ENCODE measurements at places on chromosomes 6 and 20.

GRCh38 chr20:57117296-57117695, 149.1 kb downstream of the BMP7 start:
- DNase-seq, result no peak

DNA sequence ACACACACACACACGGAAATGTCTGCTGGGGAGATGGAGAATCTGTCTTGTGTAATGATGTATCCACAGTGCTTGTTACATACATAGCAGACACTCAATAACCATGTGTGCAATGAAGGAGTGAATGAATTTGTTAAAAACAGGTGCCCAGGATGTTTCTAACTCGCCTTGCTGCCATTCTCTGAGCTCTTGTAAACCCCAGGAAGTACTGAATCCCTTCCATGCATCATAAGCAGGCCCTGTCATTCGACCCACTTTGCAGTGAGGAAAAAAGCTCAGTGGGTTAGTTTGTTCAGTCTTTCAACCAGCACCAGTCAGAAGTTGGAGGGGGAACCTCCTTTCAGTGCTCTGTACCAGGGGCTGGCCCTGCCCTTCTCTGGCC, 1.4 kb upstream of the KCNK5 start:
- no peak for DNase-seq

- DNase-seq, result peak; percentile 30
These were observed 46.1 kb downstream of the HLA-F start for GRCh38 chr6:29769336-29769735.

DNA sequence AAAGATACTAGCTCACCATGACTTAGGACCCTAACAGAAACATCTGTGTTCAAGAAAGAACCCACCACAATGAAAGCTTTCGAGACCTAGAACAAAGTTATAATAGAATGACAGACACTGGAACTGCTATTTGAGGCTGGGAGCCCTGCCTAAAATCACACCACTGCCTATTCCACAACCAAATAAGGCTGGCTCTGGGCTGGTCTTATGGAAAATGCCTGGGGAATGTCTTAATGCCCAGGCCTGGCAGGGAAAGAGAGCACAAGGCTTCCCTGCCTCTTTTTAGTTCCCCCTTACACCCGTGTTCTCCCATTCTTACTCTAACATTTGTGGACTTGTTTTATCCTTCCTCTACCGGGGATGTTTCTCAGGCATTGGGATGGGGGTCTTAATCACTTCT, 5.6 kb upstream of the METTL24 start:
- DNase-seq, result no peak

- DNase-seq, result no peak
These were observed 73.6 kb downstream of the RSPH3 start for GRCh38 chr6:158926414-158926813.

- no peak for DNase-seq
These were observed 1.6 kb upstream of the CEBPB start for GRCh38 chr20:50188879-50189680.

GRCh38 chr6:11563793-11564192, 26.2 kb downstream of the TMEM170B start:
- no peak for DNase-seq

DNA sequence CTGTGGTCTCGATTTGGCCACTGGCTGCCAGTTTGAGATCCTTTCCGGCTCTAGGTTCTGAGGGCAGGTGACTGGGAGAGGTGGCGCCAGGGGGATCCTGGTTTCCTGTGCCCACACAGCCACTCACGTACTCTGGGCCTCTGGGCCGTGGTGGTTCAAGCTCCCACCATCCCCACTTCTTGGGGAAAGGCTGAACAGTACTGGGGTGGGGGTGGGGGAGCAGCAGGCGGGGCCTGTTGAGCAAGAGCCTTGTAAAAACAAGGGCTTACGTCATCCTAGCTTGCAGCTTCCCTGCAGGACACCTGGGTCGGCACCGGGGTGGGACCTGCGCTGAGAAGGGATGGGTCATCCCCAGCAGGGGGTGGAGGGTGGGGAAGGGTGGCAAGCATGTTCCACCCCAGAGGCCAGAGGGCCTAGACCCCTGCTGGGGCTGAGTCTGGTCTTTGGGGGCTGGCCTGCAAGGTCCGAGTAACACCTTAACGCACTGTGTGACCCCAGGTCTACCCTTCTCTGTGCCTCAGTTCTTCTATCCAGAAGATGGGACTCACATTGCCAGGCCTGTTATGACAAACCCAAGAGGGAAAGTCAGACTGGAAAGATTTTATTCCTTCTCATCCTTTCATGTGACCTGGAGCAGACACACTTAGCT, 3.1 kb upstream of the CEBPB start:
- DNase-seq, result no peak

DNA sequence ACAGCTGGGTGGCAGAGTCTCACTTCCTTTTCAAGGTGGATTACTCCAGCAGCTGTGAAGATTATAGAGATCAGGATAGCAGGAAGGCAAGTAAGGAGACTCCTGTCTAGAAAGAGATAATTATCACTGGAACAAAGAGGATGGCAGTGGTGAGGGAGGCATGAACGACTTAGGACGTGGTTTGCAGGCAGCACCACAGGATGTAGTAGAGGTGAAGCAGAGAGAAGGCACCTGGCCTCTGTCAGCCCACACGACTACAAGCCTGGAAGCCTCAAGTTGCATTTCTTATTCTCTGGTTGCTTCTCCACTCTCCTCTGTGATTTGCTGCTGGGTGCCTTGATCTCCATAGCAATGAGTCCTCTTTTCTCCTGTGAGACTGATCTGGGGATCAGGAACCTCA, 62.7 kb downstream of the TSHZ2 start:
- DNase-seq, result no peak

DNA sequence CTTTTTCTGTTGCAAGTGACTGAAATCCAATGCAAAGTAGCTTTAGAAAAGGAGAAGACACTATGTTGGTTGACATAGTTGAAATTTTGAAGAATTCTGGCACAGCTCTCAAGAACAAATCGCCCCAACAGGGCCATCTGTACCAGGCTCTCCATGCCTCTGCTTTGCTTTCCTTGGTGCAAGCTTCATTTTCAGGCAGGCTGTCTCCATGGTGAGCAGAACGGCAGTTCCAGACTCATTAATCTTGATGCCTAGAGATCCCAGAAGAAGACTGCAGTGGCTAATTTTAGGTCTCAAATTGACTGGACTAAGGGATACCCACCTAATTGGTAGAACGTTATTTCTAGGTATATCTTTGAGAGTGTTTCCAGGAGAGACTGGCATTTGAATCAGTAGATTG, 950.7 kb upstream of the FLRT3 start:
- DNase-seq, result no peak

DNA sequence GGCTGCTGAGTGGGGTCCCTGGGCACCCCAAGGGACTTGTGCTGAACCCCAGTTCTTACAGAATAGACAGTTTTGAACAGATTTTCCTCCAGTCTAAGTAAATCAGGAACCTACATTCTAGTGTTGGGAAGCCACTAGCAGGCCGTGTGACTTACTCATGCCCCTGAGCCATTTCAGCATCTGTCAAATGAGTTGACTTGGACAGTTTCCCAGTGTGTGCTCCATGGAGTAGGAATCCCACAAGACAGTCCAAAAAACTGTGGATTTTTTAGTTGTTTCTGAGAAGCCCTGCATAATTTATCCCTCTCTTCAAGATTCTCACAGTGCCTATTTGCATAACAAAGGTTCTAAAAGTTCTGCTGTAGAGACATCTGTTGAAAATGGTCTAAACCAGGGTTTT, 2.1 kb downstream of the GABRR2 start:
- DNase-seq, result no peak

- no peak for DNase-seq
These were observed 516.6 kb upstream of the JARID2 start for GRCh38 chr6:14729129-14729871.

GRCh38 chr20:32365564-32365963, 7.4 kb downstream of the ASXL1 start:
- DNase-seq, result no peak

- no peak for DNase-seq
These were observed 45.8 kb downstream of the AGPAT4 start for GRCh38 chr6:161228096-161228495.

DNA sequence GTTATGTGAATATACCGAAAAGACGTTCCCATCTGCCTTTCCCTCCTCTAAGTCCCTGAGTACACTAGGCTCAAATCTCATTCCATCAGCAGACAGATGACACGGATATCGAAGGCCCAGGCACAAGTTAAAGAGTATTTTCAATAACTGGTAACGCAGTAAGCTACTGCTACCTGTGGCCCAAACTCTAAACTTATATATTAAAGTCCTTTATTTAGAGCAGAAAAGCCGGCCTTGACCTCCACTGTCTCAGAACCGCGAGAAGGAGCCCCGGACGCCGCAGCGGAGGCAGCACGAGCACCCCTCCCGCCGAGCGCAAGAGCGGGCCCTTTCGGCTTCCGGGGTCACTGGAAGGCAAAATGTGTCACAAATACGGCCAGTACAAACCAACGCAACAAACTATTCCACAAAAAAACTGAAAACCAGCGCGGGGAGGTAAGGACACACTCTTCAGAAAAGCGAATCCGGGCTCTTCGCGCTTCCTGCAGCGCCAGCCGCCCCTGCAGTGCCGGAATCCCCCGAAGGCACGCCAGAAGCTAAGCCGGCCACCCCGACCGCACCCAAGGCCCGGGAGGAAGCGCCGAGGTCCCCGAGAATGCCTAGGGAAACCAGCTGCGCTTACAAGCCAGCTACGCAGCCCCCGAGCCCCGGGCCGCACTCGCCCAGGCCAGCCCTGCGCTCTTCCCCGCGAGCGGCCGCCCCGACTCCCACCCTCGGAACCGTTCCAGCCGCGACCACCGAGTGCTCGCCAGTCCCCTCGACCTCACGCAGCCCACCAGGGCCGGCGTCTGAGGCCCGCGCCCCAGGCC, 681 bp downstream of the DIDO1 start:
- peak; percentile 46 for DNase-seq

GRCh38 chr6:148750838-148751792, 4.3 kb downstream of the UST start:
- no peak for DNase-seq

DNA sequence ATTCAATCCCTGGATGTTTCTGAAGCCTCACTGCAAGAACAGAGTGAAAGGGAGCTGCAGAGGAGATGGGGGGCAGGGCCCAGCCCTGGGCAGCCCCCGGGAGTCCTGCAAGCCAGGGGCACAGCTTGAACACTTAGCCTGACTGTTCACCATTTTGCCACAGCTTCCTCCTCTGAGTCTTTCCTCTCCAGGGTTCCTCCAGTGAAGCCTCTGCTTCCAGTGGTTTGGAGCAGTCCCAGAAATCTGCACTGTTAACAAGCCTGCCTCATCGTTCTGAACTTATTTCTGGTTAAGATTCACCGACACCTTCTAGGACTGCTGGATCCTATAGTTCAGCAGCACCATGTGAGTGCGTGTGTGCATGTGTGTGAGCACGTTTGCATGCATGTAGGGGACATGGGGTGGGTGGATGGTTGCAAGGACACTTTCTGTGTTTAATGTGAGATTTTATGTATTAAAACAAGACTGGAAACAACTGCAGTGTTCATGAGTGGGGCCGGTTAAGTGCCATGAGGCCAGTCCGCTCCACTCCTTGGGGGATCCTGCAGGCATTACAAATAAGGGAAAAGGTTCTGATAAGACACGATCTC, 24.6 kb downstream of the CEBPB start:
- DNase-seq, result no peak

GRCh38 chr20:64104667-64105451, 2.5 kb downstream of the NPBWR2 start:
- DNase-seq, result peak; percentile 1

- no peak for DNase-seq
These were observed 12.8 kb upstream of the PGC start for GRCh38 chr6:41759905-41760579.

DNA sequence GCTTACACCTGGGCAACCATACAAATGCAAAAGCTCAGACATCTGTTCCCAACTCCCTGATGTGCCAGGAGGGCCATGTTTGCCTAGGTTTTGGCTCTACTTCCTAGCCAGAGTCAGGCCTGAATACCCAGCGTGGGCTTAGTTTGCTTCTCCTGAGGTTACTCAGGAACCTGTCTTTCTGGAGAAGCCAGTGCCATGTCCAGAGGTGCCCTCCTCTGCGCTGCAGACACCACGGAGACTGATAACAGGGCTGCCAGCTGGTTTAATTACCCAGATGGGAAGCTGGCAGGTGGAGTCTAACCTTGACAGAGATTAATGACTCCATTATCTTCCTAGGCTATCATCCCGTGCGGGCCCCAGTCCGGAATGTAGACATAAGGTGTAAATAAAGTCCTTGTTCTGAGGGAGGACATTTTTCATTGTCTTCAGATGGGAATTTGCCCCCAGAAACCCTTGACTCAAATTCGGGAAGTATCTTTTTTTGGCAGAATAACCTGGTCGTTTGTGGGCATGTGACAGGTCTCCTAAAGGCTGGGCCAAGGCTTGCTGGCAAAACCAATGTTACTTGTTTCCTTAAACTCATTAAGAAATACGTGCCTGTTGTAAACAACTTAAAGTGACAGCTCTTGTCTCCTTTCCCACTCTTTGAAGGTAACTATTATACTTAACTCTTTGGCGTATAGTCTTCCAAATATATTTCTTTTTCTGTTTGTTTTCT, 29.2 kb upstream of the ZNFX1 start:
- DNase-seq, result no peak

DNA sequence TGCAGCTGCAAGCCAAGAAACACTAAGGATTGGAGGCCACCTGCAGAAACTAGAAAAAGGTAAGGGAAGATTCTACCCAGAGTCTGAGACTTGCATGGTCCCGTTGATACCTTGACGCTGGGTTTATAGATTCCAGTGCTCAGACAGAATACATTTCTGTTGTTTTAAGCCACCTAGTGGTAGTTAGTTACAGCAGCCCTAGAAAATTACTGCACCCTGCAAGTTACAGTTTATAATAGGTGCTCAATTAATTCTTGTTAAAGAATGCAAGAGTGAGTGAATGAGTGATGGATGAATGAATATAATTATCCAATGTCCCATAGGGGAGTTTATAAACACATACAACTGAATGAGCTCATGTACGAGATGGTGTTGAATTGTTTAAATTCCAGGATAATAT, 453.1 kb upstream of the SLC35B3 start:
- no peak for DNase-seq

- DNase-seq, result no peak
These were observed 343.2 kb upstream of the RNF24 start for GRCh38 chr20:4358552-4358951.

- DNase-seq, result no peak
These were observed 79.9 kb upstream of the NAA20 start for GRCh38 chr20:19937218-19937617.

DNA sequence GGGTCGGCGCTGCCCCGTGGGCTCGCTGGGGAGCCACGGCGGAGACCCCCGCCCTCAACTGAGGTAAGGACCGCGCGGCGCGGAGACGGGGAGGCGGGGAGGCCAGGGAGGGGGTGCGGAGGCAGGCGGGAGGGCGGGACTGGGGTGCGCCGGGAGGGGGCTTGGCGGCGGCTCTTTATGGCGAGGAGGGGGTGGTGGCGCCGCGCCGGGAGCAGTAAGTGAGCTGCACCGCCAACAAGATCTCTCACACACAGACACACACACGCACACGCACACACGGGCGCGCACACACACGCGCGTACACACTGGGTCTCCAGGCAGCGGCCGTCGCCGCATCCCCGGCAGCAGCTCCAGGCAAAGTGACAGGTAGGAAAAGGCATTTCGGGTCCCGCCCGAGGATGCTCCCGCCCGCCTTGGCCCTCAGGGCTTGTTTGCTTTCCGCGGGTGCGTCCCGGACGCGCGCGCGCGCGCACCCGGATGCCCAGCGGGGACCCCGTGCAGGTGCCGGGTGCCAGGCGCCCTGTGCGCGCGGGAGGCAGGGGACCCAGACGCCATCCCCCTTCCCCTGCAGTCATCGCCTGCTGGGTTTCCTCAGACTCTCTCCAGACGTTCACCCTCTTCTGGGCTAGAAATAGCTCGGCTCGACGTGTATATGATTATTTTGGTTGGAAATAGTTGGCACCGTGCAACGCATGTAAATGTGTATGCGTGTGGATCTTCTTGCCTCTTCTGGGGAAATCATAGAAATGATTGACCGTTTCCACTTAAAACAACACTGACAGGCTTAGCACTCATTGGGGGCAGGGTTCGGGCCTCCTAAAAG, at the start of gene PLCB4:
PLCB4 (plus strand) TSS at position 247 of the 823 bp plus-strand sequence. CDS start 238,728 bp downstream, outside the sequence.
- DNase-seq, result no peak

Measured in nephron progenitor cell (in vitro differentiated cells).